Cortex of kidney (tissue), 1 donor: ENCODE measurements at places on chromosomes 11 and 22.

- no peak for DNase-seq
These were observed 589.8 kb downstream of the ETS1 start for GRCh38 chr11:127997594-127997993.

DNA sequence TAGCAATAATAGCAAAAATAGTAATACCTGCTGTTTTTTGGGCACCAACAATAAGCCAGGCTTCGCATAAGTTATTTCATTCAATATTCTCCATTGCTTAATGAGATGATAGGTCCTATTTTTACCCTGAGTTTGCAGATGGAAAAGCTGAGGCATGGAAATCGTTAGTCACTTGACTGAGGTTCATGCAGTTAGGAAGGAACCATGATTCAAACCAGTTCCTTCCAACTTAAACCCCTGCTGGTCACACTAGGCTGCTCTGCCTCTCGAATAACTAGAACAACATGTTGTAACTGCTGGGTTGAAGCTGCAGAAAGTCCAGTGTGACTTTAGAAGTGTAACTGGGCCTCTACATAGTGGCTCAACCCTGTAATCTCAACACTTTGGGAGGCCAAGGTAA lies 69.3 kb downstream of the SEZ6L start:
- DNase-seq: no peak

- no peak for DNase-seq
These were observed 16.3 kb downstream of the DGKZ start for GRCh38 chr11:46363455-46364005.

- DNase-seq: no peak
These were observed 55.5 kb upstream of the SLC5A12 start for GRCh38 chr11:26777372-26777808.

DNA sequence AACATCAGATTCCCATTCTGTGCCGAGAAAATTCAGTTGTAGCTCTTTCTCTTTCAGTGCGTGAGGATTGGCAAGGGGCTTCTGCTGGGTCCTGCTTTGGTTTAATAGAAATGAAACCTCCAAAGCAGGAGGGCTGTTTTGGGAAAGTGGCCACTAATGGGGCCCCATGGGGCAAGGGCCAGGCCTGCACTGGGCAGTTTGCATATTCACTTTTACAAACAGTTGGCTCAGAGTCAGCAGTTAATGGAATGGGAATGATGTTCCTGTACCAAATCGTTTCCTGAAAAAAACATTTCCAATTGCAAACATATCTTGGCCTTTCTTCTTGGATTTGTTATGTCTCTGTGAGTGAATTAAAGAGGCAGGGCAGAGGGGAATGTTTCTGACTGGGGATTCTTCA lies 92.1 kb downstream of the PARVA start:
- no peak for DNase-seq

GRCh38 chr22:33247758-33248157 lies 189.6 kb upstream of the SYN3 start:
- DNase-seq: no peak

- DNase-seq: no peak
These were observed 128.0 kb upstream of the ANO1 start for GRCh38 chr11:69950120-69950519.

- no peak for DNase-seq
These were observed 80.8 kb downstream of the IGLL5 start for GRCh38 chr22:22968366-22968765.

GRCh38 chr11:96664110-96664509 lies 274.3 kb downstream of the JRKL start:
- no peak for DNase-seq

- DNase-seq: no peak
These were observed 269.4 kb downstream of the CTTN start for GRCh38 chr11:70667767-70668166.

- no peak for DNase-seq
These were observed 8.4 kb downstream of the MSANTD2 start for GRCh38 chr11:124791626-124792341.

DNA sequence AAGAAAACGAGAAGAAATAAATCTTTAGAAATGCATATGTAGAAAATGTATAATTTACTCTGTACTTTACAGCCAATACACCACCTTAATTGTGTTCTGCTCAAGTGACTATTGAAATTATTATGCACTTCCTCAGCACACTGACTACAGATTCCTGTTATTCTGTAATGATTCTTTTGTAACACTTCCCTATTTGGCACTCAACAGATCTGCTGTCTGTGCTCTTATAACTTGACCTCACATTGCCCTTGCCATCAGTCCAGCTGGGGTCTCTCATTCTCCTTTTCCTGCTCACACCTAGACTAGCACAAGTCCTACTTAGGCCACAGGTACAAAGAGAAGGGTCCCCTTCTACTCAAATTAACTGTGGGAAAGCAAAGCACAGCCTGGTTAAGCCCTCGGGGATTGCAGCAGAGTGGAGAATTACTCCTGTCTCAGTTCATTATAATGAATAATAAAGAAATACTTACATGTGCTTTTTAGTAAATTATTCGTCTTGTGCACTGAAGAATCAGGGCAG lies 860.4 kb downstream of the OPCML start:
- DNase-seq: no peak

DNA sequence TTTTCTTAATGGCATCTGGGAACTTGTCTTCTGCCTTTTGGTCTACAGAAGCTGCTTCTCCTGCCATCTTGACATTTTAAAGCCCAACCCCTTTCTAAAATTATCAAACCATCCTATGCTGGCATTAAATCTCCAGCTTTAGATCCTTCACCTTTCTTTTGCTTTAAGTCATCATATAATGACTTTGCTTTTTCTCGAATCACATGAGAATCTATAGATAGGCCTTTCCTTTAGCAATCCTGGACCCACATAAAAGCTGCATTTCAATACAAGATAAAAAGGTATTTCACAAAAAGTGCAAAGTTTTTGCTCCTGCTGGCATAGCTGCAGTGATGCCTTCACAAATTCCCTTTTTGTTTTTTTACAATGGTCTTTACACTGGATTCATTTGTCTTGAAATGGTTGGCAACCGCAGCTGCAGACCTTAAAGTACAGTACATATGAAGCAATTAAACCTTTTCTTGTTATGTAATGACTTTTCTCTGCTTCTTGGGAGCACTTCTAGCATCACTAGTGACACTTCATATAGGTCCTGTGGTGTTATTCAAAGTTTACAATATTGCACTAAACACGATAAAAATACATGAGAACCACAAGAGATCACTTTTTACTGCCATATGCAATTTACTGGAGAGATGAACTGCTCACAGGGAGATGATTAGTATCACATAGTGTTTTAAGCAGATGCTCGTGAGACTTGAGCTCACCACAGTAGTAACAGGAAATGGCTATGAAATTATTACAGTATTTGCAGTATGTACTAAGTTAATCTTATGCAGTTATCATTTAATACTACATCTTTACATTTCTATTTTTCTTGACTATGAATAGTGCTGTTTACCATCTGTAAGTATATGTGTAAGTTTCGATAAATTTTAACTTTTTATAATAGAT lies 41.6 kb downstream of the ACER3 start:
- no peak for DNase-seq

GRCh38 chr11:69915501-69916250 lies 96.5 kb upstream of the FGF3 start:
- DNase-seq: no peak

DNA sequence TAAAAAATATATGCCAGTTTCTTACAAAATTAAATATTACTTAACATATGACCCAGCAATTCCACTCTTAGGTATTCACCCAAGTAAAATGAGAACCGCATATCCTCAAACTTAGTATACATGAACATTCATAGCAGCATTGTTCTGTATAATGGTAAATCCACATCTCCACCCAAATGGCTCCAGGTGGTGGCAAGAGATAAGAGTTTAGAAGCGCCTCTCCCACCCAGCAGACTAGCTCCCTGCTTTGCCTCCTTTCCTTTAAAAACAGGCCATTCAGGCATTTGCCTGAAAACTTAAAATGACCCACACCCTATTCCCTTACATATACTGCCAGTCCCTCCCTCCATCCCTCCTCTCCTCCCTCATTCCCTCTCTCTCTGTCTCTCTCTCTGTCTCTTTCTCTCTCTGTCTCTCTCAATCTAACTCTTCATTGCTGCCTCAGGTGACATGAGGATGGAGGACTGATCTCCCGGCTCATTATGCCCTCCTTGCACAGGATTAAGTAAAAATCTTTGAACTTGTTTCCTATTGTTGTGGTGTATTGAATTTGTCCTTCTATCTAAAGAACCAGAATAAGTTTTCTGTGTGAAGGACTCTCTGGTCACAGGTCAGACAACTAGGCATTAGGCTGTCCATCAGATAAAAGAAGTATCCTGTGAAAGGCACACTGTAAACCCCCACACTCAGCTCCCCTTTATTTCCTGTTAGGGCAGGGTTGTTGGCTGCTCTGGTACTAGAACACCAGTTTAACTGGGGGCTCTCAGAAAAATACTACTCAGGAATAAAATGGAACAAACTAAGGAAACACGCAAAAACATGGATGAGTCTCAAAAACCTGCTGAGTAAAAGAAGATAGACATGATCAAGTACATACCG lies 48.3 kb downstream of the RRP8 start:
- DNase-seq: no peak

DNA sequence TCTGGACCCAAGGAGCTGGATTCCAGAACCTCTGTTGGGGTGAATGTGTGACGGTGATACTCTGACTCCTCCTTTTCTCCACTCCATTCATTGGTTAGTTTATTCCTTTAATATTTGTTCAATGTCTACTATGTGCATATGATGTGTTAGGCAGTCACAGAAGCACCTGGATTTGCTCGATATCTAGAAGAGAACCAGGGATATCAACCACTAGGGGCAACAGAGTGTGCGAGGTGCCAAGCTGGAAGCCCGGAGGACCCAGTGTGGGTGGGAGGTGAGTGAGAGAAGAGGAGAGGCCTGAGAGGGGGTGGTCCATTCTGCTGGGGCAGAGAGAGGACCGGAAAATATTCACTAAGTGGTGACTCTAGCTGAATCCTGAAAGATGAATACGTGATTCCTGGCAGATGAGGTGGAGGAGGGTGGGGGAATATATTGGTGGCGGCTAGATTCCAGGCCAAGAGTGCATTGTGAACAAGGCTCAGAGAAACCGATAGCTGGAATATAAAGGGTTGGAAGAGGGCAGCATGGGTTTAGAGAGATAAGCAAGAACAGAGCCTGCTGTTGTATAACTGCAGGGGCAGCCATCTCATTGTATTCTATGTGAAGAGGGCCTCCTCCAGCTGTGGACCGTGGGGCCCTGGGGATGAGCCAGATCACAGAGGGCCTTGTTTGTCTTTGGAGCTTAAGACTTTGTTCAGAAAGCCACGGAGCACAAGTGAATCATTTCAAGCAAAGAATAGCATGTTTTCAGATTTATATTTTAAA lies 6.9 kb upstream of the TIMP3 start:
- DNase-seq: no peak

GRCh38 chr11:15229069-15229468 lies 114.3 kb downstream of the INSC start:
- DNase-seq: no peak

DNA sequence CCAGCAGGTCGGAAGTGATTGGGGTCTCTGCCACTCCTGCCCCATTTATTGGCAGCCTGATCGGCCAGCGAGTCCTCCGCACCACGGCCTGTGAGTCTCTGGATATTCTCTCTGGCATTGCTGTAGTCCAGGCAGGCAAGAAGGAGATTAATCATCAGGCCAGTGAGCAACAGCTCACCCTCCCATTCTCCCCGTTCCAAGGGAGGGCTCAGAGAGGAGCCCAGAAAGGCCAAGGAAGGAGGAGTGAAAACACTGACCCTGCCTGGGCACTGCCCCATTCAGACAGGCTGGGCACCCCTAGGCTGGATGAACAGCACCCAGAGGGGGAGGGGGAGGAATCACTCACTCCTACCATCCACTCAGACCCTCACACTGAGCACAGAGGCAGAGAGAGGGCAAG lies 3.1 kb downstream of the SAA2 start:
- no peak for DNase-seq

- DNase-seq: no peak
These were observed 259.0 kb downstream of the MN1 start for GRCh38 chr22:27542602-27543001.

DNA sequence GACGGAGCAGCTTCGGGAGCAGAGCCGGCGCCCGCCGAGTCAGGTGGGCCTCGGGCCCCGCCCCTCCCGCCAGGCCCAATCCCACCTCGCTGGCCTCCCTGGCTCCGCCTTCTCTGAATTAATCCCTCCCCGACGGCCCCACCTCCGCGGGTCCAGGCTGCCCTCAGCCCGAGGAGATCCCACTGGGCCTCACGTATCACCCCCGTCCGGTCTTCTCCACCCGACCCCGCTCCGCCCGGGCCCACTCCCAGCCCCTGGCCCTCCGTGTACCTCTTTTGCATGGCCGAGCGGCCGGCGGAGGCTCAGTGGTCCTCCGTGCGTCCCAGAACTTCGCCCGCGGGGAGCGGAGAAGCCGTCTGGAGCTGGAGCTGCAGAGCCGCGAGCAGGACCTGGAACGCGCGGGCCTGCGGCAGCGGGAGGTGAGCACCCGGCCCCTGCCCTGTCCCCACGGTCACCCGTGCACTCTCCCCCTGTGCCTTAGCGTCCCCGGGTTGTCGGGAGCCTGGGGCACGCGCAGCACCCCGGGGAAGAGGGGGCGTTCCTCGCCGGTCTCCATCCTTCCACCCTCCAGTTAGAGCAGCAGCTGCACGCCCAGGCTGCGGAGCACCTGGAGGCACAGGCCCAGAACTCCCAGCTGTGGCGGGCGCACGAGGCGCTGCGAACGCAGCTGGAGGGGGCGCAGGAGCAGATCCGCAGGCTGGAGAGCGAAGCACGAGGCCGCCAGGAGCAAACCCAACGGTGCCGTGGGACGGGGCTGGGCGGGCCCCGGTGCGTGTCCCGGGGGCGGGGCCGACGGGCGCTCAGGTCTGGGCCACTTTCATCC lies 2.2 kb upstream of the CD151 start:
- no peak for DNase-seq

DNA sequence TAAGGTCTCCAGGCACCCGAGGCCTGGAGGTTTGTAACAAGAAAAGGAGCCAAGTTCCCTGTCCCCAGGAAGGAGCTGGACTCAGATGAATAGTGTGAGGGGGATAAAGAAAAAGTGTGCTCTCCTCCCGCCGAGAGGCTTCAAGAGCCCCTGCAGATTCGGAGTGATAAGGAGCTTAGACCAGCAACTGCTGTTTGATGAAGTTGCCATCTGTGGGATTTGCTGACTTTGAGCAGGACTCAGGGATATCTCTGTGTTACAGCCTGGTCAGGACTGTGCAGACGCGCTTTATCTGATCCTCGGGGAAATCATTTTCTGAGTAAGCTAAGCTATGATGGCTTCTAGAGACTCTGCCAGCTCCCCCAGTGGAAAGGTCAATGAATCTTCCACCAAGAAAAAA lies 1017.0 kb downstream of the TBC1D22A start:
- DNase-seq: no peak

DNA sequence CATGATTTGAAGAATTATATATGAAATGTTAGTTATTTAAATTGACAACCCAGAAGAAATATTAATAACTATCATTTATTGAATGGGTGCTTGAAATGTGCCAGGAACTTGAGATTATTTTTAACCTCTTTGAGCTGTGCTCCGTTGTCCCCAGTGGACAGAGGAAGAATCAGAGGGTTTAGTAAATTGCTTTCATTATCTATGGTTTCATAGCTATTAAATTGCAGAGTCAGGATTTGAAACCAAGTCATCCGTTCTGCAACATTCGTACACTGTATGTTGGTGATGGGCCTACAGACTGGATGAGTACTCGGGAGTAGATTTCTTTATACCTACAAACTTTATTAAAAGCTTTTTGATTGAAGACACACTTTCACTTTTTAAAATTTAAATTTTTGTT lies 4.9 kb downstream of the HSD17B12 start:
- no peak for DNase-seq

- no peak for DNase-seq
These were observed 55.2 kb downstream of the NECTIN1 start for GRCh38 chr11:119673759-119674336.
